Tibial nerve (tissue), 4 donors: ENCODE measurements at places on chromosomes 13 and 19.

GRCh38 chr19:45409557-45409920 is 3.1 kb downstream of the POLR1G start:
- no peak for DNase-seq

DNA sequence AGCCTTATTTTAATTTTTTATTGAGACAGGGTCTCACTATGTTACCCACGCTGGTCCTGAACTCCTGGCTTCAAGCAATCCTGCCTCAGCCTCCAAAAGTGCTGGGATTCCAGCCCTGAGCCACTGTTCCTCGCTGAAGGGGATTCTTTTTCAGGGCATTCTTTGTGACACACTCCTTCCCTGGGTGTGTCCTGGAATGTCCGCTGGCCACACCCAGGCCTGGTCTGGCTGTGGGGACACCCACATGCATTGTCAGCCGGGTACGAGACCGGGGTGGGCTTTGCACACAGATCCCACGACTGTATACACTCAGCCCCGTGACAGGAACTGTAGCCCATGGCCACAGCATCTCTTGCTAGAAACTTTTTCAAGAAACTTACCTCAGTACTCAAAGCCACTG is 34.4 kb upstream of the GATAD2A start:
- no peak for DNase-seq

- no peak for DNase-seq
These were observed 19.6 kb upstream of the CEACAM1 start for GRCh38 chr19:42547929-42548328.

DNA sequence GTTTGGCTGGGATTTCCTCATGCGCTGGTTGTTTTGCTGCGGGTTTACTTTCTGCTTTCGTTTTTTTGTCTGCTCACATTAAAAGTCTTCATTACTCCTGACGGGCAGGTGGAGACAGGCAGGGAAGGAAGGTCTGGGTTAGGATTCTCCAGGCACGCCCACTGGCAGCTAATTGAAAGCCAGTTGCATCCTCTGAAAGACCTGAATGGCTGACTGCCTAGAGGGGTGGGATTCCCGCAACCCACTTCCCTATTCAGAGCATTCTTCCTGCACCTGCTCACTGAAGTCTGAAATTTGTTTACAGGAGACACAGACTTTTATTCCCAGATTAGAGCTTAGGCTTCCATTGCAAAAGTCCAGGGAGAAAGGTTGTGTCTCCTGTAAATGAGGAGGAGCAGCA is 172.0 kb downstream of the UQCRFS1 start:
- no peak for DNase-seq

- DNase-seq, result no peak
These were observed 24.9 kb downstream of the CELF5 start for GRCh38 chr19:3249408-3249807.

DNA sequence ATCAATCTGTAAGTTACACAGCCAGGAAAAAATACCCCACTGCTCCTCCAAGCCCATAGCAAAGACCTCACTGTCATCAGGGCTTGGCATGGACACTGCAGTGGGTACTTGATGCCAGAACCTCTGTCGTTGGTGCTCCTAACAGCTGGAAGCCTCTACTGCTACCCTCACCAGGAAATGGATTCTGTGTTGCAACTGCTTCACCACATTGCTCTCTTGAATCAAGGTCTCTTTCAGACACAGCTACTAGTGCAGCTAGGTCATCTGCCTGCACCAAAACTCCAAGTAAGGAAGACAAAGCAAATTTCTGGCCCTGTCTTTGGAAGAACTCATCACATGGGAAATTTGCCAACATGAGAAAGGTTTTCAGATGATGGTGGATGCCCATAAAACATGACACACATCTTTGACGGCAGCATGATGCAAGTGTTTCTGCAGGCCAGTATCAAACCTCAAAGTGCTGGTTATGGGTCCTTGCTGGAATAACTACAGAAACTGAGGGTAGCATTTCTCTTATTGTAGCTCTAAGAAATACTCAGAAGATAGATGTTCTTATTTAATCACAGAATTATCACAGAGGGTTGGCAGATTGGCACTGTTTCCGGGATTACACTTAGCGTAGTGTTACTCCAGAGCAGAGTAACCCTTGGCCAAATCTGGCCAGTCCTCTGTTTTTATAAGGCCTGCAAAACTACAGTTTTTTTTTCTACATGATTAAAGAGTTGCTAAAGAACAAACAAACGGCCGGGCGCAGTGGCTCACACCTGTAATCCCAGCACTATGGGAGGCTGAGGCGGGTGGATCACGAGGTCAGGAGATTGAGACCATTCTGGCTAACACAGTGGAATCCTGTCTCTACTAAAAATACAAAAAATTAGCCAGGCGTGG is 12.9 kb upstream of the PCCA start:
- DNase-seq, result no peak

- no peak for DNase-seq
These were observed 632.4 kb downstream of the SLITRK5 start for GRCh38 chr13:88303605-88304004.

DNA sequence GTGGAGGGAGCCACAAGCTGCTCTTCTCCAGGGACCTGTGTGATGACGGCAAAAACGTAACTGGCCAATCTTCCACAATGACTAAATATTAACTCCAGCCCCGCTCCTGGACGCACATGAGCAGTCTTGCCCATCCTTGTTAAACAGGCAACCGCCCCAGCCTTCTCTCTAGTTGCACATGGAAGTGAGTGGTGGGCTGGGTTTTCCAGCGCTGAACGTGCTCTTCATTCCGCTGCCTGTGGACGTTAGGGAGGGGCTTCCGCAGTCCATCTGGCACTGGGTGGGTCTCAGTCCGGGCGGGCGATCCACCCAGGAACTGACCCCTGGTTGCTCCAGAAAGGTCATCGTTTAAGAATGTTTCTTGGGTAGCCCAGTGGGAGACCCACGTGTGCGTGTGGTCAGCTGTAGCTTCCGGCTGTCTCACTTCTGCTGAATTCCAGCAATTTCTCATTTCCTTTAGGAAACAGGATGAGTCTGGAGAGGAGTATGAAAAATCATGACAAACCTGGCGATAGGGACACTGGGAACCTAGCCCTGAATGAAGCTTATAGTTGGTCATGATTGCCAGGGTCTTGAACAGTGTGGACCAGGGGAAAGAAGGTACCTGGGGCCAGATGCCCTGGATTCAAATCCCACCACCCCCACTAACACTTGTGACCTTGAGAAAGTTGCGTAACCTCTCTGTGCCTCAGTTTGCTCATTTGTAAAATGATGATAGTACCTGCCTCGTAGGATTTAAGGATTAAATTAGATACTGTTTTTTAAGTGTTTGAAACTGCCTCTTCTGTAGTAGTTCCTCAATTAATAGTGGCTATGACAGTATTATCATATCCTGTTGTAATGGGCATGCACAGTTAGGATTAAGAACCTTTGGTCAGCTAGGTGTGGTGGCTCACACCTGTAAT is 92.6 kb downstream of the SIPA1L3 start:
- DNase-seq, result peak; percentile 44

- DNase-seq, result no peak
These were observed 3.9 kb downstream of the NFIC start for GRCh38 chr19:3370214-3370720.

DNA sequence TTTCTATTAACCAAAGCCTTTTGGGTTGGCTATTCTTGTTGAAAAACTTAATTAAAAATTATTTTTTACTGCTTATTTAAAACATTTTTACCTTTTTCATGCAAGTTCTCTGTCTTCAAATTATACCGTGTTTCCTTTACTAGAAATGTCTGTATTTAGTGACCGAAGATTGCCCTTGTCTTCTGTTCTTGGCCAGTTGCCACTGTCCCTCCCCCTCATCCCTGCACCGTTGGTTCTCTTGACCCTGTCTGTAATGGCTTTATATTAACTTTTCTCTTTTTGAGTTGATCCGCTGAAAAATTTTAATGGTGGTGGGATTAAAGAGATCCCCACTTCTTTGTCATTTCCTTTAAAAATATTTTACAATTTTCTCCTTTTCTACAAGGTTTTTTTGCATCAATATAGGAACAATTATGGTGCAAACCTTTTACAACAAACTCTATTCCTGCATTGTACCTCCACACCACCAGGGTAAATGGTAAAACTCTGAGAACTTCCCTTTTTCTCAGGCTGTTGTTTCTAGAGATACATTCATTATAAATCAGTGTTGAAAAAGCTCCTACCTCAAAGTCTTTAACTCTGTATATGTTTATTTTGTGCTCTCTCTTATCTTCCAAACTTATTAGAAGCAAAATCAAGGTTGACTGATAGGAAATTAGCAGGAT is 12.9 kb upstream of the RNF113B start:
- no peak for DNase-seq

- DNase-seq, result no peak
These were observed 19.2 kb downstream of the RYR1 start for GRCh38 chr19:38452430-38453366.

- no peak for DNase-seq
These were observed 26.4 kb downstream of the RUBCNL start for GRCh38 chr13:46360604-46361003.

- DNase-seq, result no peak
These were observed 79.8 kb upstream of the WASF3 start for GRCh38 chr13:26477681-26478080.
